ENCODE measurements at places on chromosomes 3 and 15.

- no peak for DNase-seq
Measured at GRCh38 chr3:24907106-24907505, 412.5 kb upstream of the THRB start.

DNA sequence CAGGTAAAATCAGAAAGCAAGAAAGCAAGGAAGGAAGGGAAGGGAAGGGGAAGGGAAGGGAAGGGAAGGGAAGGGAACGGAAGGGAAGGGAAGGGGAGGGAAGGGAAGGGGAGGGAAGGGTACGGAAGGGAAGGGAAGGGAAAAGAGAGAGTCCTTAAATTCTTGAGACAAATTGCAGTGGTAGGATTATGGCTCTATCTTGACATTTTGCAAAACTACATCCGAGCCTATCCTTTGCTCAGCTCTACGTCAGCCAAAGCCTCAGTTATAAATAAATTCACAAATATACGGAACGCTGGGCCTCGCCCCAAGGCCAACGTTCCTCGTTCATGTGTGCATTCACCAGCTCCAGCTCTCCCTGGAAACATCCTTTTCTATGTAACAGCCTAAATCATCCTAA is 25.5 kb upstream of the HES1 start:
- no peak for DNase-seq

- DNase-seq: no peak
Measured at GRCh38 chr3:112746675-112747280, 99.9 kb downstream of the CD200R1L start.

GRCh38 chr15:78045189-78045588 is 32.3 kb downstream of the TBC1D2B start:
- no peak for DNase-seq

- DNase-seq: no peak
Measured at GRCh38 chr3:96986241-96986640, 171.8 kb downstream of the EPHA6 start.

All from cardiac septum (tissue), 1 donor.